Activated CD8-positive, alpha-beta T cell treated with anti-CD3 and anti-CD28 coated beads for 36 hours (primary cell): ENCODE measurements at places on chromosomes 3 and 15.
A peak's percentile ranks its signal among the peaks of the same experiment; 100 is the strongest.

GRCh38 chr3:73623346-73623745 lies 1.4 kb downstream of the PDZRN3 start:
- DNase-seq = no peak

DNA sequence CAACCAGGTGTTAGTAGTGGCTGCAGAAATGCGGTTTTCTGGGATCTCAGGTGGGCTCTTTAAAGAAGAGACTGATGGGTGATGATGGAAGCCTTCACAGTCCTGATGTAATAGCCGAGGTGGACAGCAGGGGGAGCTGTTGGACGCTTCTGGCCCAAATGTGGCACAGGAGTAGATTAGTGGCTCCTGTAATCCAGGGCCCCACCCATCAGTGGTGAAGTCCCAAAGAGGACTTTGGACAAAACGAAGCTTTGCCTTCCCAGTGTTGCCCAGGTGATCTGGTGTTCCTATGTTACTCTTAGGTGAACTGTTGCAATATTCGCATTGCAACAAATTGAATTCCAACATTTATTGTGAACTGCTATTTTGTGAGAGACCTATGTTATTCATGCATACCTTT lies 31.8 kb upstream of the MYZAP start:
- DNase-seq = peak; percentile 81

GRCh38 chr3:181327349-181327748 lies 337.8 kb upstream of the DNAJC19 start:
- DNase-seq = no peak

DNA sequence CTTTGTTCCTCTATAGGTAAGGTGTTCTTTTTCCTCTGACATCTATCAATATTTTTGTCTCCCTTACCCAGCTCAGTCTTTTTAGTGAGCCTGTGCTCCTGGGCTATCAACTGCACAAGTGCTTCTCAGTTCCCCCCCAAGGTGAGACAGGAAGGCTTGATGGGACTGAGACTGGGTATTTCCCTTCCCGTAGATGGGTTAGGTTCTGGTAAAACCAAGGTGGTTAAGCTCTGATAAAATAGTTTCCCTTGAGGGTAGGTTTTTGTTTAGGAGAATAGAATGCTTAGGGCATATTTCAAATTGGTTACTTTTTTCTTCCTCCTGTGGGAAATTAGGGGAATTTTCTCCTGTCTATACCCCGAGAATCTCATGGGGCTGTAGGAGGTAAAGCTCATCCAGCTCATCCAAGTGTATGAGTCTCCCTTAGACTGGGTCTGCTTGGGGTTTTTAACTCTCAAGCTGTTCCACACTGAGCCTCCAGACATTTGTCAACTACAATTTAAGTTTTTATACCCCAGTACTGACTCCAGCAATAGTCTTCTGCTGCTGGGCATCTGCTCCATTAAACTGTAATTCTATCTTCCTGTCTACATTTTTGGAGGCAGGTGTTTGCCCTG lies 44.9 kb downstream of the OXSR1 start:
- no peak for DNase-seq

- no peak for DNase-seq
Measured at GRCh38 chr3:176351408-176351807, 845.9 kb downstream of the TBL1XR1 start.

DNA sequence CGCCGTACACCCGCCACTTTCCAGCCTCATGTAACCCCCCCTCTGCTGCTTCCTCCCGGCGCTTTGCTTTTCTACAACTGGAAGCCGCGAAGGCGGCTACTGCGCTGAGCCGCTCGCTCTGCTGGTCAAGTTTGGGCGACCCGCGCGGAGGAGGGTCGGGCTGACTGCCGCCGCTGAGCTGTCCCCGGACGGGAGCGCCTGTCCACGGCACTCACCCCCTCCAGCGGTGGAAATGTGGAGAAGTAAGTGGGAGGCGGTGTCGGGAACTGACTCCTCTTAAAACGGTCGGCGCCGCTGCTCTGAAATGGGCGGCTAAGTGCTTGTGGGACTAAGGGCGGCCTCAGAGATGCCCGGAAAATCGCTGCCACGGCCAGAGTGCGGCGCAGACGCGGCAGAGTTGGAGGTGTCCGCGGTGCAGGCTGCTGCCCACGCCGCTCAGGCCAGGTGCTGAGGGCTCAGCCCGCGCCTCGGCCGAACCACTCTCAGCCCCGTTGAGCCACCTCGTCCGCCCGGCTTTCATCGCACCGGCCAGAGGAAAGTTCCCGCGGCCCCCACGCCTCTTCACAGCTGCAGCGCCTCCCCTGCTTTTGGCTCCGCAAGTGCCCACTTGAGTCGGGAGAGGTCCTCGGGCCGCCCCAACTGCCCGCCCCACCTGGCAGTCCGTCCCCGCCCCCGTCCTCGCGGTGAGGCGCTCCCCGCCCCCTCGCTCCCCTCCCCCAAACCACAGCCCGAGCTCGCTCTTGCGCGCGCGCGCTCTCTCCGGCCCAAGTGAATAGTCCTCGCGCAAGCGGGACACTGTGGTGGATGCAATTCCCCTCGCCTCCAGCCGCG lies at the start of gene EPHA6:
EPHA6 (plus strand) TSS at position 775 of the 831 bp plus-strand sequence.
- DNase-seq = peak; percentile 11

DNA sequence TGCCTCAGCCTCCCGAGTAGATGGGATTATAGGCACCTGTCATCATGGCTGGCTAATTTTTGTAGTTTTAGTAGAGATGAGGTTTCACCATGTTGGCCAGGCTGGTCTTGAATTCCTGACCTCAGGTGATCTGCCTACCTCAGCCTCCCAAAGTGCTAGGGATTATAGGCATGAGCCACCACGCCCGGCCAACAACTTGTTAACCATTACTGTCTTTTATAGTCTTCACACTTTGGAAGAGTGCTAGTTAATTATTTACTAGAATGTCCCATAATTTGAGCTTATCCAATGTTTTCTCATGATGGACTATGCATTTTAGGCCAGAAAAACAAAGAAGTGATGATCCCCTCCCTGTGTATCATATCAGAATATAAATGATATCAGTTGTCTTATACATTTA lies 288.6 kb upstream of the CBLB start:
- DNase-seq = no peak

DNA sequence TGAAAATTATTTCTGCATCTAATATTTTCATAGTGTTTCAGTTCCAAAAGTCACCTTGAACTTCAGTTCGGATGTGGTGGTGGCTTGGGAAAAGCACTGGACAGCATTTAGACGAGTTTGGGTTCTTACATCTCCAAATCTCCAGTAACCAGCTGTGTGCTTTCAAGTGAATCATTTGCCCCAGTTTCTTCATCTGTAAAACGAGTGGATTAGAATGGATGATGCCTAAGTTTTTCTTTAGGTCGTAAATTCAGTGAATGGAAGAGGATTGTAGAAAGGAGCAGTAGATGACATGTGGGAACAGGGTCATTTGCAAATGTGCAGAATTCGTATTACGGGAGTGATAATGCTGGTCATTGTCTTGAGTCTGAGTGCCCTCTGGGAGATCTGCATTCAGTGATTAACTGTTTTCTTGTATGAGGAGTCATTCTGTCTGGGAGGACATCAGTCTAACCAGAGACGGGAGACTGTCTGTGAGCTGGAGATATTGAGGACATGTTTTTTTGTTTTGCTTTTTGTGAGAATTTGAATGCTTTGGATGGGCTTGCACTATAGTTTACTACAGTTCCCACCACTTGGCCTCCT lies 641.6 kb upstream of the TBL1XR1 start:
- no peak for DNase-seq

DNA sequence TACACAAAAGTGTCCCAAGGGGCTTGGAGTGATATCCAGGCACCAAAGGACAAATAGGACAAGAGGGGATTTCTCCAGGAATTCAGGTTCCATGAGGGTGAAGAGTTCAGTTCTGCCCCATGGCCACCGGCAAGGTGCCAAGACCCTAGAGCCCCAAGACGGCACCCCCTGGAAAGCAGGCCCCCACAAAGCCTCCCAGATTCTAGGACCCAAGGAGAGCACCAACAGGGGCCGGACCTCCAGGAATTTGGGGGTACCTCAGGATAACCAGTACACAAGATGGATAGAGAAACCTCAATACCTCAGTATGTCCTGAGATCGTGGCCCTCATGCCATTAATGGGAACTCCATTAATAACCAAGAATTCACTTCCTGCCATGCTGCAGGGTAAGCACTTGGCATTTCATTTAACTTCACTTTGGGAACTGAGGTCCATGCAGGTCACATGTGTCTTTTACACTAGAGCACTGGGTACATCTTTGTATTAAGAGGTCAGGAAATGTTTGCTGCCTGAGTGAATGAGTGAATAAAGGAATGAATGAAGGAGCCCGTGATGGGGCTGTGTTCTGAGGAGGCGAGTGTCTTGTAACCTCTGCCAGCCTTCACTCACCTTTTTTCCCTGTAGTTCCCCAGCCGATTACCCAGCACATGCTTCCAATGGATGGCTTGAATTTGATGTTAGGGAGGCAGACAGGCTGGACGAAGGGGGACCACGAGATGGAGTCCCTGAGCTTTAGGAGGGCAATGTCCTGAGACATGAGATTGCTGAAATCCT lies 15.5 kb upstream of the PRSS50 start:
- DNase-seq = no peak

DNA sequence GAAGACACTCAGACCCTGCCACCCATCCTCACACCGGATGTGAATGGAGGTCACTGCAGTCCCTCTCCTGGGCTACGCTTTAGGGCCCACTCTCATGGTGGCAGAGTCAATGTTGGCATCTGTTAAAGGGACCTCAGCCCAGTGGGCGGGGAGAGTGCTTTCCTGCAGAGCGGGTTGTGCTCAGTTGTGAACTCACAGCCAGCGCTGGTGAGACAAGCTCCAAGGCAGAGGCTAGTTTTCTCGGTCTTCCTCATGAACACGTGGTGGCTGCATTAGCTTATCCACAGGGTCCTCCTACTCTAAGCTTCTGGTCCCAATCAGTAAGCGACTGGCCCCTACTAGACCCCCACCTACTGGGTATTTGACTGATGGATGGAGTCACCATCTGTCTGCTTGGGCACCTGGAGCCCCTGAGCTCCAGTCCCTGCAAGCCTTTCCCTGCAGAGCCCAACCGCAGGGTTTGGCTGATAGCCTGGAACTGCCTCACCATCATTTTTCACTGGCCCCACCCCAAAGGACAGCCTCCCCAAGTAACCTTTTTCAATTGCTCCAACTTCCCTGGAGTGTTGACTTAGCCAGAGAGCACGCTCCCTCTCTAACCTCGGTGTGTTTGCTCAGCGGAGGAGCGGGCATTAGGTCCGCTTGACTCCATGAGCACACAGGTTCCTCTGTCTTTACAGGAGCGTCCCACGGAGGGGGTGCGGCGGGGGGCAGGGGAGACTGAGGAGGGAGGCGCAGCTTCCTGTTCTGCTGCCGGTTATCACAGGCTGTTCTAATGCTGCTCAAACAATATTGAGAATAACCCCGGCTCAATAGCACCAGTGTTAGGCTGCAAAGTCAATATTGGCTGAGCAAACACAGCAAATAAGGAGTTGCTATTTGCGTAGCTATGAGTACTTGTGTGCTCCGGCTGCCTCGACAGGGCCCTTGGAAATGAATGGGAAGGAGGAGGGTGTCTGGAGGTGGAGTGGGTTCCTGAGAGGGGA lies 141.7 kb downstream of the RPLP1 start:
- no peak for DNase-seq

- no peak for DNase-seq
Measured at GRCh38 chr3:47374587-47374986, 6.2 kb upstream of the PTPN23 start.

- DNase-seq = no peak
Measured at GRCh38 chr3:76627236-76627635, 412.7 kb upstream of the ROBO2 start.

DNA sequence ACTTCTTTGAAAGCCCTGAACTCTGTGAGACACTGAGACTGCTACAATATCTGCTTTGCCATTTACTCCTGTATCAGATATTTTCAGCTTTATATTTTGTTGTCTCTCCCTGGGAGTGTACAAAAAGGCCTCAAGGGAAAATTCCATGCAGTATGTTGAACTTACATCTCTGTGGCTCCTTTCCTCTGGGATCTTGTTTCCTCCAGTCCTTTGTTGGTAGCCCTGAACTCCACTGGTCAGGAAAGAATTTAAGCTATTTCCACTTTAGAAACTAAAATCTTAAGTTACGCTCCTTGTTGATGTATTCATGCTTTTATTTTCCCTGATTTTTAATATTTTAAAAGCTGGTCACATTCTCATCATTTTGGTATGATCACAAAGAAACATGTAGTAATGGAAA lies 277.9 kb downstream of the FHIT start:
- DNase-seq = no peak

DNA sequence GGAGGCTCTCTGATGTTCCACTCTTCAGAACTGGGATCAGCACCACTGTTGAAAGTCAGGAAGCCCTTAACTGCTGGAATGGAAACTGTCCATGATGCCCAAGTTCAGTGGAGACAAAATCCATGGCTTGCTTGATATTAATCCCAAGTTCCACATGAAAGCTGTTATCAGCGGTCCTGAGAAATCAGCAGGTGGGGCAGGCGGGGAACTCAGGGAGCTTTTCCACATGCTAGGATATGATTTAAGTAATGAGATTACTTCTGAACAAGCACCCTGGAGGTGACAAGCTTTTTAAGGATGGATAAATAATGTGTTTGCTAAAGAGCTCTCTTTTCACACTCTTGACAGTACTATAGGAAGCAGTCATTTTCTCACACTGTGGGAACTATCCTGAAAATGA lies 82.9 kb downstream of the CYP19A1 start:
- DNase-seq = no peak

- DNase-seq = no peak
Measured at GRCh38 chr3:177689077-177689476, 491.8 kb upstream of the TBL1XR1 start.

- no peak for DNase-seq
Measured at GRCh38 chr15:32119694-32120330, 89.5 kb downstream of the CHRNA7 start.

DNA sequence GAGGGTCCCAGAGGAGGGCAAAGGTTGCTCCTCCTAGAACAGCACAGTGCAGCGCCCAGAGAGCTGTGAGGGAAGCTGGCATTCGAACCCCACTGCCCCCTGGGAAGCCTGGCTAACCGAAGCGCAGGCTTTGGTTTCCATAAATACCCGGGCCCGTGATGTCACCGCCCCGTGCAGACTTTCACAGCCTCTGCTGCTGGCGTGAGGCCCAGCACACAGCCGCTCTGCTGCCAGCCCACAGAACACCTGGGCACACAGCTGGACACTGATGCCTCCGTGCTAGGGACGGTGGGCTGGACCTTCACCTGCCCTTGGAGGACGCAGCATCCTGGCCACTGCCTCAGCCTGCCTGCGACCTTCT lies 1.0 kb downstream of the IQSEC1 start:
- peak; percentile 33 for DNase-seq

DNA sequence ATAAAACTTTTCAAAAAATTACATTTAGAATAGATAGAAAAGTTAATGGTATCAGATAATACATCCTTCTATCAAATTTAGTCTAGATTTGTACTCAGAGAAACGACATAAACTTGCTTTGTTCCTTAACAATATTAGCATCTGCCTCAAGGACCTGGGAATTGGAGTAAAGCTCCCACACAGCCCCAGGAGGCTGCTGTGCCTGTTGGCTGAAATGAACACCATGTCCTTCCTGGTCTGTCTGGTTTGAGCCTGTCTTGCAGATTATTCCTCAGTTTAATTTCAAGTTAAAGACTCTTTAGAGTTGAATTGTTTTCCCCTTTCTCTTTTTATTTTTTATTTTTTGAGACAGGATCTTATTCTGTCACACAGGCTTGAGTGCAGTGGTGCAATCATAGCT lies 19.4 kb downstream of the GNB5 start:
- no peak for DNase-seq

GRCh38 chr3:118977118-118977517 lies 57.5 kb downstream of the IGSF11 start:
- no peak for DNase-seq
